ENCODE measurements at places on chromosomes 11 and 22.

- DNase-seq: peak; percentile 62
These were observed 5.9 kb upstream of the ATF4 start for GRCh38 chr22:39514373-39514973.

DNA sequence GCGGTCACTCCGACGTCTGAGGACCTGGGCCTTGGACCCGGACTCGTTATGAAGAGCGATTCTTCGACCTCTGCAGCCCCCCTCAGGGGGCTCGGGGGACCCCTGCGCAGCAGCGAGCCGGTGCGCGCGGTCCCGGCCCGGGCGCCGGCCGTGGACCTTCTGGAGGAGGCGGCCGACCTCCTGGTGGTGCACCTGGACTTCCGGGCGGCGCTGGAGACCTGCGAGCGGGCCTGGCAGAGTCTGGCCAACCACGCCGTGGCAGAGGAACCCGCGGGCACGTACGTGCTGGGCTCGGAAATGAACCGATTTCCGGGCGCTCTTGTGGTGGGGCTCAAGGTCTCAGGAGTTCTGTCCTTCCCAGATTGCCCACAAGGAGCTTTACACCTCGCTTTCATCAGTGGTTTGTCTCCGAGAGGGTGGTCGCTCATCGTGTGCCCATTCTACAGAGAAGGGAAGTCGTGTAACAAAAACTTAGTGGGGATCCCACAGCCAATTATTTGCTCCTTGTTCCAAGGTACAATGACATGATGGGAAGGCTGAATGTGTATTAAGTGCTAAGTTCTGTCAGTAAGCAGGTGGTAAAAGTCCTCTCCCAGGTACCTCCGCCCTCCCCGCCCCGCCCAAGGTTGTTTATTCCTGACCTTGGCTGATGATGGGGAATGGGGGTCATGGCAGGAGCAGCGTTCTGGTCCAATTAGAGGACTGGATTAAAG, 695 bp downstream of the PEX26 start:
- no peak for DNase-seq

DNA sequence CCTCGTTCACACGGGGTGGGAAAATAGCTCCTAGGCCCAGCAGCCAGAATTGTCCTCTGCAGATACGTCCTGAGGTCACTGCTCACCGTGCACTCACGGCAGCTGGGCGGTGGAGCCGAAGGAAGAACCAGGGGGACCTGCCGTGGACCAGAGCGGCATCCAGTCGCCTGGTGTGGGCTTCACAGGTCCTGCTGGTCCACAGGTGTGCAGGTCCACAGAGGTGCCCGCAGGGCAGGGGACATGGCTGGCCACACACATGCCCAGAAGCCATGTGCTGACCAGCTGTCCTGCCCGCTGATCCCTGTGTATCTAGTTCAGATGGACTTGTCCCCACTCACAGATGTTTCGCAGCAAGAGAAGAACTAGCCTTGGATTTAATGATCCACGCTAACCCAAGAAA, 10.6 kb upstream of the PKP3 start:
- DNase-seq: no peak

DNA sequence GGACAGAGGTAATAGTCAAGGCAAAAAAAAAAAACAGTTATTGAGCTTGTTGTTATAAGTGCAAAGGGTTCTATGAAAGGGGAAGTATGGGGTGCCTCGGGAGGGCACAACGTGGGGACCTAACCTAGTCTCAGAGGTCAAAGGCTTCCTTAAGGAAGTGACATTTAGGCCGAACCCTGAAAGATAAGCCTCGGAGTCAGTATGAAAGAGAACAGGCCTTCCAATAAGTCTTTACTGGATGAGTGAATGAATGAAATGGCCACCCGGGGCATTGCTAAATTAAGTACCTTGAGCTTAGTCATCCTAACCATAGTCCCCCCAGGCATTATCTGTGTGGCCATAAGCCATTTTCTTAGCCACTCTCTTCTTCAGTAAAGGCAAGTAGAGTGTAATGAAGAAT, 19.7 kb downstream of the FLI1 start:
- no peak for DNase-seq

- DNase-seq: peak; percentile 64
These were observed 59.2 kb downstream of the MED15 start for GRCh38 chr22:20566420-20567260.

DNA sequence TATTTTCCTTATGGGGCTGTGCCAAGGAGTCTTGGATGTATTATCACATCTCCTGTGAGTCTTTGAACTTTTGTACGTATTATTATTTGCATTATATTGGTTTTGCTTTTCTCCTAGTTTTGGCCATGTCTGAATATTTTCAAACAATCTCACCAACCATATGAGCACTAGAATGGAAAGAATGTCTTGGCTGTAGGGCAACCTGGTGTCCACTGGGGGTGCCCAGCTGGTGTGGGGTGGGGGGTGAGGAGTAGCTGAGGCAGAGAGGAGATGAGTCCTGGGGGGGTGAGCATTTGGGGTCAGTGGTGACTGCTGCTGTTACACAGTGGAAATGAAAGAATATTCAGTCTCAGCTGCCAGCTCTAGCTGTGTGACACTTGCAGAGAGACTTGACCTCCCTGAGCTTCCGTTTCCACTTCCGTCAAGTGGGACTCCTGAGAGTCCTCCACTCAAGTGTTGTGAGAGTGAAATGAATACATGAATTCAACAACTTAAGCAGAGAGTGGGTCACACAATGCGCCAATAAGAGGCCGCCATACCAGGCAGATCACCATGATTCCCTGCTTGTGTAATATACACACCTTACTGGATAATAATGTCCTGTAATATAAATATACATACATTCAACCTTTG, 12.7 kb upstream of the PVALB start:
- DNase-seq: no peak

DNA sequence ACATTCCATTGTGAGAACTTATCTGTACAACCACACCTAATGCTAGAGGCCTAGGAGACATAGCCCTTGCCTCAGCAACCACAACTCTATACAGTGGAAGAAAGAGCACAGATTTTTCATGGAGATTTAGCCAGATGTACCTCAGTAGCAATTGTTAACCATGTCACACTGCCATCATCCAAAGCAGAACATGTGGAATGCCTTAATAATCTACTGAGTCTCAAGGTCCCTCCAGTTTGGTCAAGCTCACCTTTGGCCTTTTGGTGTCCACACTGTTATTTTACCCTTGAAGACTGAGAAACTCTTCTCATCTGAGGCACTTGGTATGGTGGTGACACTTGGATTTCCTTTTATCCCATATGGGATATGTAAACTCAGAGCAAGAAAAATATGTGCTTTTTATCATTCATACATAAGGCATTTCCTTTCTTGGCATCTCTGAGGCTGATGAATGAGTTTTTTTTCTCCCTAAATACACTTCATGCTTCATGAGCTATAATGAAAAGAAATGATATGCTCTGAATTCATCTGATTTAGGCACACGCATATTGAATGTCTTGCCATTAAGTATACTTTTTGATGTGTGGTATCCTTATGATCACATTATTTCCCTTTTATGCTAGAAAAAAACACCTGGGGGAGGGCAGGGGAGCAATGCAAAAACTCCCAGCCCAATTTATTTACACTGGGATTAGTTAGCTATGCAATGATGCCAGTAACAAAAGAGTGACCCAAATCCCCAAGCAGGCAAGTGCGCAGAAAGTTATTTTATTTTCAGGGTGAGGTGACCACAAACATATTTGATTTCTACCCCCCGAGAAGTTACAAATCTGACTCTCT, 63.3 kb upstream of the ME3 start:
- DNase-seq: peak; percentile 84
